Non-pigmented ciliary epithelial cell (primary cell): ENCODE measurements at places on chromosomes 7 and 10.

GRCh38 chr7:100191775-100192174, 14.1 kb downstream of the STAG3 start:
- peak; percentile 51 for DNase-seq

DNA sequence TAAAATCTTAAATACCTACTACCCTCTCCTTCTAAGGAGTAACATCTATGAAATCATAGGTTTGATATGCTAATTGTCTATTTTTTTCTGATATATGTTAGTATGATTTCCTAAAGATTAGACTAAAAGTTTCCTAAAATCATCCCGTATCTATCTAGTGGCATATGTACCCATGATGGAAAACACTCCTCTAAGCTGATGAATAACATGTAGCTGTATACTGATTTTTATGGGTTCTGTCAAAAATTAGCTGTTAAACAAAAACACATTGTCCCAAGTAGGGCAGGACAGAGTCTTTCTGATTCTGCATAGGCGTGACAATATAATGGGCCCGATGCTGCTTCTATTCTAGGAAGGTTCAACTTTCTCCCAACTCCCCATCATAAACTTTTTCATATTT, 79.9 kb downstream of the ADAM22 start:
- no peak for DNase-seq

DNA sequence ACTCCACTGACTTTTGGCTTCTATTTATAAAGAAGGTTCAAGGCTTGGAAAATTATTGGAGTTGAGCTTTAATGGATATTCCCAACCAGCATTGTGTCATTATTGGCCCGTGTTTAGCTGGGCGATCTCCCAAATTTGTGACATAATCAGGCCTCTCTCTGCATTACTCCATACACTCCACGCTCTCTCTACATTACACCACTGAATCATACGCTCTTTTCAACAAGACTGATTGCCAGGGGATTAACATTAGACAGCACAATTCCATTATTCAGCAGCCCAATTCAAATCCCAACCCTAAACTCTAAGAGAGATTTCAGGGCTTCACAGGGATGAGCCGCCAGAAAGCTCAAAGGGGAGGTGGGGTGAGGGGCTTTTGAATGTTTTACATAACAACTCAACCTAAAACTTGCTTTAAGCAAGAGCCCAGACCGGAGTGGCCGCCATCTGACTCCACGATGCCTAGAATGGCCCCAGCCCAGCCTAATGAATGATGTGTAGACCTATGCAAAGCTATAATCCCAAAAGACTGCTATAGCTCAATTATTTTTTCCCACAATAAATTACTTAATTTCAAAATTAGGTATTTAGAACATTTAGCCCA, 61.8 kb downstream of the FGFR2 start:
- no peak for DNase-seq

DNA sequence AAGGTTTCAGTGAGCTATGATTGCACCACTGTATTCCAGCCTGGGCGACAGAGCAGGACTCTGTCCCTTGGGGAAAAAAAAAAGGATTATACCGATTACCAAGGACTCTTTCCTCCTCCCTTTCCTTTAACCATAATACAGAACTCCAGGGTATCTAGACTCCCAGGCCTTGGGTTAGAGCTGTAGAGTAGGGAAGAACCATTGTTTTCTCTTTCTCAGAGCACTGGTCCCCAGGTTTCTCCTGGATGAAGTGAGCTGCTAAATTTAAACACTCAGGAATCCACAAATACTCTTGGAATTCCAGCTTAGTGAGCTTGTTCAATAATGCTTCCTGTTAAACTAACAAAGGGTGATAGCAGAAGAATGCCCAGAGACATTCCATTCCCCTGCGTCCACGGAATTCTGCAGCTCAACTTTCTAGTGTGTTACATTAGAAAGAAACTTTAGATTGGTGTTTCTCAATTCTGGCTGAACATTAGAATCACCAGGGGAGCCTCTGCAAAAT, 14.6 kb upstream of the RPEL1 start:
- DNase-seq, result peak; percentile 93

GRCh38 chr7:73828107-73828803, 2.5 kb upstream of the CLDN4 start:
- DNase-seq, result no peak

DNA sequence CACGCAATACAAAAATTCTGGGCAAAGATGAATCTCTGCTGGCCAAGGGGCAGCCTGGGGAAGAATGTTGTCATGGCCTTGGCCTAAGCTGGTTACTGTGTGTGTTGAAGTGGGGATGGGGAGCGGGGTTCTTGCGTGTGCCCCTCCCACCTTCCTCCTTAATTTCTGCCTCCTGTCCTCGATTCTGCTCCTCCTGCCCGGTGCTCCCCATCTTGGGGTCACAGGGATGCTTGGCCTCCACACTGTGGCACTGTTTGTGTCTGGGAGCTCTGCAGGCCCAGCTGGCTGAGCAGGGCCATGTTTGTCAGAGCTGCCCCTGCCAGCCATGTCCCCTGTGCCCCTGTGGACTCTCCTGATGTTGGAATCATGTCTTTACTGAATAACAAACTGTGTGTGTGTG, 37.1 kb downstream of the RPS24 start:
- no peak for DNase-seq

DNA sequence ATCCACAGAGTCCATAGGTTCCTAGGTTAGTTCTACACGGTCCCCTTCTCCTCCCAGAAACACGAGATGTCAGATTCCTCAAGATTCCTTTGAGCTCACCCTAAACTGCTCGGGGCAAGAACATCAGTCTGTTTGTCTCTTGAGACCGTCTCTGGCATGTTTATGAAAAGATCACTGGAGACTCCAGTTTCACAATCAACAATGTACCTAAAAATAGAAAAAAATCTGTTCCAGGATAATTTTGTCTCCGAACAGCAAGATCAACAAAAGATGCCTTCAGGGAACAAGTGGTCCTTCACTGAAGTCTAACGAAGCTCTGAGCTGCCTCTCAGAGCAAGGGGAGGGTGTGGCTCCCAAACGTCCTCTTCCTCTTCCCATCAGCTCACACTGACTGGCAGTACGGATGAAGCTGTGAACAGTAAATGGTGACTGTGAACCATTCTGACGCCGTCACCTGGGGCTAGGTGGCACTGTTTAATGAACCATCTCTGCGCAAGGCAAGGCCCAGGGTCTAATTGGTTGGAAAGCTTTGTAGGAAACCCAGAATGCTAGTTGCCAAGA, 156.2 kb upstream of the LYZL1 start:
- no peak for DNase-seq

DNA sequence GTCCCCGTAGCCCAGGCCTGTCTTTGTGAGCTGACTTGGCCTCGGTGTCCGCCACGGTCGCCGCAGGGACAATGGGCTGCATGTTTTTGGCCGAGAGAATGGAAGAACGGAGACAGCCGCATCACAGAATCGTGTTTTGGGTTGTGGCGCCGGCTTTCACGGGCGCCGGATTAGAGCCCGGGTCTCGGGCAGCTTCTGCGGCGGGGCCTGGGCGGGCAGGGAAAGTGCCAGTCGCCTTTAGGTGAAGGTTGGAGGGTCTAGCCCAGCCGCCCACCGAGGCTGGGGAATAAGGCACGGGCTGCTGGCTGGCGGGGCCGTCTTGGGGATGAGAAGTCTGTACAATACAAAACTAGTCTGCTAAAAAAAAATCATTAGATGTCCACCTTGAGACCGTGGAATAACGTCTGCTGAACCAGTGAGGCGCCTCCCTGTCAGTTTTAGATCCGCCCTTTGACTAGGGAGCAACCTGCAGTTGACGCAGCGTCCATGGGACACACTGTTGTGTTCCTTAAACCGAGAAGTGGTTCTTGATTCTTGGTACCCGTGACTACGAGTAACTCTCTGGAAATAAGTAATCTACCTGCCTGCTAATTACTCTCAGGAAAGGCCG, 577 bp downstream of the DNAJB9 start:
- no peak for DNase-seq

- no peak for DNase-seq
Observed at GRCh38 chr7:117737926-117738325, 135.3 kb downstream of the CTTNBP2 start.

DNA sequence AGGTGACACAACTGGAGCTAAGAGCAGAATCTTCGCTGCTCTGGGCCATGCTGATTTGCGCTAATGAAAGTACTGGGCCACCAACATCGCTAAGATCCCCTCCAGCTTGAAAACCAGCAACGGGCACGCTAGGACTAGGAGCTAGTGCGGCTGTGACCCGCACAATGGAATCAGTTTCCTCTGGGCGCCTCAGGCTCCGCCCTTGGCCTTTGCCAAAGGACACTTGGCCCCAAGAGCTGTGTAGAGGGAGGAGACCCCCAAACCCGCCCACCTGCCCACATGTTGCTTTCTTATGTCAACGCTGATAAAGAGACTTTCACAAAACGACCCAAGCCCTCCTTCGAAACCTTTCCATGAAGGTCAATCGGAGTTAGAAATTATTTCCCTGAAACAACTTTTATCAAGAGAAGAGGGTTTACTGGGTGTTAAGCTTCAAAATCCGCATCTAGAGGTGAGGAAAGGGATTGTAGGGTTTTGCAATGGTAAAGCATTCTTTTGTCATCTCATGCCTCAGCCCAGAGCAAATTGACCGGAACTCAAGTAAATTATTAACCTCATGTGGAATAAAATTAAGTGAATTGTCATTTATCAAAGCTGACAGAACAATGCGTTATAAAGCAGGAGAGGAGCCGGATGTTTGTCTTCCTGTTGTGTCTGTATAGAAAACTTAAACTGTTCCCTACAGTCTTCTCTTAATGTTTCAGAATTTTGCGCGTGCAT, 9.4 kb downstream of the ABCB5 start:
- DNase-seq, result no peak

DNA sequence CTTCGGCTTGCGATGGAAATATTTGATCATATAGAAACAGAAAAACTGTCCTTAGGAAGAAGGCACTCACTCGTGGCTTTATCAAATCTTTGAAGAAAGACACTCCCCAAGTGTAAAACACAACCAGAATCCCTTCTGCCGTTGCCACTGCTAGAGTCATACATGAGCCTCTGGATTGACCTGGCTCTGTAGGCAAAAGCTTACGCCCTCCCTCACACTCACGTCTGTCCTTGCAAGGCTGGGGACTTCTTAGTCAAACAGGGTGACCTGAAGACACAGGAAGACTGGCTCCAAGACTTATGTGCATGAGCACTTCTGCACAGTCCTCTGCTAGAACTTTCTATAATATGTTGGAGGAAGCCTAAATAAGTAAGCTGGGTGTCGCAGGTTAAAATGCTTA, 135.4 kb upstream of the MDFIC start:
- no peak for DNase-seq

GRCh38 chr10:122029499-122030199, 40.7 kb downstream of the TACC2 start:
- DNase-seq, result no peak

DNA sequence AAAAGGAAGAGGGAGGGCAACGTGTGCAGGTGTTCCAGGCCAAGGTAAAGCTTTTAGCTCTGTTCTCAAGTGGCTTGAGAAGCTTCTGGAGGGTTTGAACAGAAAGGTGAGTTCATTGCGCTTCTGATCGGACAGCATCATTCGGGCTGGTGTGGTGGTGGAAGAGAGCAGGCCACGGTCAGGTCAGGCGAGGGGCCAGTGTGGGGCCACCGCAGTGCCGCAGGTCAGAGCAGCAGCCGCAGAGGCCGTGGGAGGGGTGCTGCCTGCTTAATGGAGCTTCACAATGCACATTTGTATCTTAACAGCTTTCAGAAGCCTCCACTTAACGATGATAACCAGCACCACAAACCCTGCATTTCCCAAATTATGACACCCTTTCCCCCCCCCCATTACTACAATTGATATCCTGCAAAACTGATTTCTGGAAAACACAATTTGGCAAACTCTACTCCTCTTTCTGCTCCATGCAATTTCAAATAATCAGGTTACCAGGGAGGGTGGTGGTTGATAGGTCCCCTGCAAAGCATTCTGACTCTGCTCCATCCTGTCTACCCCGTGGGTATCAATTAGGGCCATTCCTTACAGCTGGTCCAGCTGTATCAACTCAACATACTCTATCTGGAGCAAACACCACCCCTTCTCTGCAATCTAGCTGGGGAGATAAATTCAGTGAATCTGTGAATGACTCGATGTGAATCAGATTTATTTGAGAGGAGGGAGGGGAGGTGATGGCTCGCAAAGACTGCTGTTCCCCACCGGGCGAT, 162.9 kb downstream of the ACTR3B start:
- DNase-seq, result no peak
